Dermis lymphatic vessel endothelial cell (primary cell): ENCODE measurements at places on chromosomes 3 and 15. TPM values are rescaled to one million over a fixed set of nuclear protein-coding genes. Genes with fewer than 3 reads are reported as not detected.

The CCDC54 gene
- total RNA-seq: not detected in 2 replicates

The OIP5 gene
- 1.4 TPM in 2 replicates for total RNA-seq

The CXCR6 gene
- total RNA-seq: 0.09 TPM in 1 of 2 replicates, not detected in the other

The LRRC15 gene
- under 0.01 and 0.17 TPM in 2 replicates for total RNA-seq

The SLC27A2 gene
- 1.3 and 10.3 TPM in 2 replicates for total RNA-seq

The CA12 gene
- 0.60 and 0.98 TPM in 2 replicates for total RNA-seq

The OXTR gene
- total RNA-seq: 0.17 and 0.65 TPM in 2 replicates

The FMN1 gene
- under 0.01 and 0.11 TPM in 2 replicates for total RNA-seq

The SLC51A gene
- not detected in 2 replicates for total RNA-seq

The C3orf52 gene
- total RNA-seq: 8.6 and 16.8 TPM in 2 replicates

The GHRL gene
- total RNA-seq: 0.09 and 0.22 TPM in 2 replicates

The GAP43 gene
- not detected in 2 replicates for total RNA-seq

The FAM174B gene
- 62.0 and 116 TPM in 2 replicates for total RNA-seq

The RETNLB gene
- total RNA-seq: not detected in 2 replicates

The AHSG gene
- total RNA-seq: 0.09 TPM in 1 of 2 replicates, not detected in the other

The BOC gene
- under 0.01 TPM in 1 of 2 replicates, not detected in the other for total RNA-seq

The ILDR1 gene
- not detected in 2 replicates for total RNA-seq

The SCN5A gene
- total RNA-seq: 9.8 and 12.4 TPM in 2 replicates

The CRYGS gene
- 0.98 and 1.1 TPM in 2 replicates for total RNA-seq

The ABHD14A gene
- total RNA-seq: 4.0 and 4.4 TPM in 2 replicates

The LRRC31 gene
- not detected in 2 replicates for total RNA-seq

The CHRNA3 gene
- total RNA-seq: not detected in 2 replicates

The FBN1 gene
- total RNA-seq: 129 and 130 TPM in 2 replicates

The MASP1 gene
- total RNA-seq: under 0.01 and 0.43 TPM in 2 replicates

The SLC22A13 gene
- total RNA-seq: 0.09 and 0.11 TPM in 2 replicates

The PTPRG gene
- 9.1 and 13.6 TPM in 2 replicates for total RNA-seq

The SKIL gene
- total RNA-seq: 65.1 and 122 TPM in 2 replicates

The TMEM40 gene
- not detected in 2 replicates for total RNA-seq

The SLC28A2 gene
- total RNA-seq: not detected in 2 replicates

The SHF gene
- 3.8 and 6.0 TPM in 2 replicates for total RNA-seq
